ENCODE measurements at places on chromosomes 2 and 18. TPM values are rescaled to one million over a fixed set of nuclear protein-coding genes. Genes with fewer than 3 reads are reported as not detected.
A peak's percentile ranks its signal among the peaks of the same experiment; 100 is the strongest.

The DUSP19 gene
- total RNA-seq, result 4.8 TPM

DNA sequence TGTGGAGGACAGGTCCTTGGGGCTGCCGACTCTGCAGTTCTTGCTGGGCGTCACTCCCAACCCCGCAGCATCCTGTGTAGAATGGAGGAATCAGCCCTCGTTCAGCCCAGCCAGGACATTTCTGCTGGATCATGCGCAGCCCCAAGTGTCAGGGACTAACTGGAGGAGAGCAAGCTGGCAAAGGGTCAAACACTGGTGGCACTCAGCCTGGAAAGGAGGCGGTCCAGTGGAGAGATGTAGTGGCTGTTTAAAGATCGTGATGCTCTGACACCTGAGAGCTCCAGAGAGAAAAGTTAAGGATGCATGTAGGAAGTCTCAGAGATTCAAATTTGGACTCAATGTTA, 63.6 kb upstream of the SH3RF3 start:
- DNase-seq, result no peak

DNA sequence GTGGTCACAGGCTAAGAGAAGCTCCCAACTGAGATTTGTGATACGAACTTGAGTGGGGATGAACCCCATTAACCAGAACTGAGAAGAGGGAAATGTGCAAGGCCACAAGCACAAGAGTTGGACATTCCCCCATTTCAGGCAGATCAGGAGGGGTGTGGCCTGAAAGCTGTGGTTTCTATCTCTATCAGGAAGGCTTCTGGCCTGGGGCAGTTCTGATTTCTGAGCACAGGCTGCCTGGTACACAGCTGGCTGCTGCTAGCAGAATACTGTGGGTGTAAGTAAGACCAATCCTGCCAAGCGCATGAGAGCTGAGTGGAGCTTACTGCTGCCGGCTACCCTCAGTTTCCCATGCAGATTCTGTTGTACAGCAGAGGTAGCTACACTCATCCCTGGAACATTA, 484.6 kb downstream of the SATB2 start:
- DNase-seq, result no peak

DNA sequence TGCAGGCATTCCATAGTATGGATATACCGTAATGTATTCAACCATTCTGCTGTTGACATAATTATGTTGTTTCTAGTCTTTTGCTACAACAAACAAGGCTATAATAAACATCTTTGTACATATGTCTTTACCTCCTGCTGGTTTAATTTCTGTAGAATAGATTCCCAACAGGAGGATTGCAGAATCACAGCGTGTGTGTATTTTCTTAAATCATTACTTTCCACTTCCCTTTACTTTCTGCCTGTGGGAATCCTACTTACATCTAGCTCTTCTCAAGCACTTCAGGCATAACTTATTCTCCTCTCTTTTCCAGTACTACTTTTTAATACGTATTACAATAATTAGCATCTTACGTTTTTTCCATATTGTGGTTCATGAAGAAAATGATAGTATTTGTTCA, 13.0 kb upstream of the RIOK3 start:
- DNase-seq, result no peak

- DNase-seq, result no peak
Observed at GRCh38 chr2:159297042-159297707, 10.7 kb upstream of the WDSUB1 start.

DNA sequence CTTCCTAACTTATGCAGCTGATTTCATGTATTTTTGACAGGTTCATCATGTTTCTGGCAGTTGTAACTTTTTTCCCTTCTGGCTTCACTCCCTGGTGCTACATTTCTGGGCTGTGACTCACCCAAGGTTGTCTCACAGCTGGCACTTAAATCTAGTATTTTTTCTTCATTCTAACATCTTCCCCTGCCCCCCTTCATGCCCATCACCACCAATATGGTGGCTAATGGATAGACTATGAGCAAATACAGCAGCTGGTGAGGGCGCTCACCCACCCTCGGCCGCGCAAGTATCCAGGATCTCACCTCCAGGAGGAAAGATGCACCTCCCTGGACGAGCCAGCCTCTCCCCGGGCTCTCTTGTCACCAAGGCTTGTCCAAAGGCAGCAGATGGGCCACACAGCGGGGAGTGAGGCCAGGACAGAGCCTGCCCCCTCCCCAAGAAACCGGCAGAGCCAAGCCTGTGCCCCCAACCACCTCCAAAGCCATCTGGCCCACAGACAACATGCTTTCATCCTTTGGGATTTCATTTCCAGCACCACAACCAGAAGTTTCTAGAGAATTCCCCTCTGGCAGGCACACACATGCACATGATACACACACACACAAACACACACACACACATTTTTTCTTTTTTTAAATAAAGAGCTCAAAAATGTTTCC, 39.1 kb downstream of the ATOH8 start:
- DNase-seq, result peak; percentile 93

GRCh38 chr2:187847245-187848208, 293.3 kb upstream of the TFPI start:
- DNase-seq, result no peak

DNA sequence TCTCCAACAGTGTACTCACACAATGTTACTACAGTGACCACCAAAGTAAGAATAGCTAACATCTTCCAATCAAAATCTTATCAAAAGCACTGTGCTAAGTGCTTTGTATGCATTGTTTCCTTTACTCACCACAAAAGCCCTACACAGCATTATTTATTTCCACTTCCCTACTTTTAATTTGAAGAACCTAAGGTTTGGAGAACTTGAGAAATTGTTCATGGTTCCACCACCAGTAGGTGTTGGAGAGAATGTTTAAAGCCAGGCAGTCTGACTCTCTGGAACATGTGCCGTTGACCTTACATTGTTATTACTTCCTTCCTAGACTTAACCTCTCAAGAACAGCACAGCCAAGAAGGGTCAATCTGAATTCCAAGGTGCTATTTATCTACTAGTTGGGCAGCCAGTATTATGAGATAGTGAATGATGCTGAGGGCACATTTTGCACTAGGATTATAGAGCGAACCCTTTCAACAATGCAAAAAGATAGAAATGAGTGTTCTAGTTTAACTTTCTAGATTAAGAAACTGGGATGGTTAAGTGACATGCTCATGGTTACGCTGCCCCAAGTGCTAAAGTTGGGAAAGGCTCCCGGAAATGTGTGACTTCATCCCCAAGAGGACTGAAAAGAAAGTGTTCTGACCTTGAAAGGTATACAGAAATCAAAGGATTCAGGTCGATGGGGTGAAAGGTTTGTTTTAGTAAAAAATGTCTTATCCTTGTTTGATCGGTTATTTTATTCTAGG, 55.2 kb upstream of the FAM136A start:
- no peak for DNase-seq

DNA sequence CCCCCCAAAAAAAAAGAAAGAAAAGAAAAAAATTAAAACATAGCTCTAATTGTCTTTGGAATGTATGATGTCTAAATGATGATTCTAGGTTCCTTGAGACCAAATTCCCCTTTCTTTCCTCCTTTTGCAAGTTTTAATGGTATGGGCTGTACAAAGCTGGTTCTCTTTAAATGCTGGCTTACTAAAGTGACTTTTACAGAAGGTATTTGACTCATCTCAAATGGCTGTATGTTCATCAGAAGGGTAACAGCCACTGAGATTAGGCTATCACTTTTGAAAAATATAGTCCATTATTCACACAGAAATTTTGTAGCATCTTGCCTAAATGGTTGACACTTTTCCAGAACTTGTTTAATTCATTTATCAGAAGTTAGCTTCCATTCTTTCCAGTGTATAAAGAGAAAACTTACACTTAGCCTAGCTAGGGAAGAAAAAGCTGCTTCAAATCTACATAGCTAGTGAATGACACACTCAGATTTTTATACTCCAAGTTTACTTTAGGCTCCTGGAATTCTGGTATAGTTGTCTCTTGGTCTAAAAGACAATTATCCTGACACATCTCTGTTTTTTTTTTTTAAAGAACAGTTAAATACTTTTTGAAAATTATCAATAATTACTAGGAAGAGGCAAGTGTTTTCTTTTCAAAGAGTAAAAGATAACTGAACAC, 622.6 kb downstream of the LRP1B start:
- no peak for DNase-seq

DNA sequence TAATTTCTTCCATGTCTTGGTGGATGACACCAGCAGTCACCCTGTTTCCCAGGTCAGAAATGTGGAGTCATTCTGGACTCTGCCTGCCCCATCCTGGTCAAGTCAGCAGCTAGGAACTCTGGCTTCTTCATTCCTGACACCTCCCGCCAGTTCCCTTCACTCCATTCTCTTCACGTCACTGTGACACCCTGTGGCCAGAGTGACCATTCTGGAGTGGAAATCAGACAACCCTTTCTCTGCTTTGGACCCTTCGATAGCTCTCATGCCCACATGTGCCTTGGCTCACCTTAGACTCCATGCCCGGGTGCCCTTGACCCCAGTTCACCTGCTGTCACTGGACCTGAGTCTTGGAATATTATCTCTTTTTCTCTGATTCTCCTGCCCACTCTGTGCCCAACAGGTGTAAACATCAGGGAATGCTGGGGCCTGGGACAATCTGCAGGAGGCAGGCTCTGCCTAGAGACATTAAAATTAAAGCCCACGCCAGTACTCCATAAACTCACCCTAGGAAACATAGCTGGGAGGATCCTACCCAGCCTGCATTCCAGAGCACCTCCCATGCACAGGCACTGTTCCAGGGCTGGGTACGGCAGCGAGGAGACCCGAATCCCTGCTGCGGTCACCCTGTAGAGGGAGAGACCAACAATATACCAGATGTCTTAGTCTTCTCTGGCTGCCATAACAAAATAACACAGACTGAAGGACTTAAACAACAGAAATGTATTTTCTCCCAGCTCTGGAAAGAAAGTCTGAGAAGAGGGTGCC, 41.1 kb upstream of the FAHD2A start:
- no peak for DNase-seq

The SULT1C2 gene
- 0.27 TPM for total RNA-seq

The GRHL1 gene
- total RNA-seq, result 1.3 TPM

Data from fibroblast of the aortic adventitia (primary cell).